Fibroblast of skin of left quadriceps (primary cell): ENCODE measurements at places on chromosomes 3 and 15.

GRCh38 chr3:194142156-194142910 lies 6.4 kb downstream of the HES1 start:
- DNase-seq, result no peak

DNA sequence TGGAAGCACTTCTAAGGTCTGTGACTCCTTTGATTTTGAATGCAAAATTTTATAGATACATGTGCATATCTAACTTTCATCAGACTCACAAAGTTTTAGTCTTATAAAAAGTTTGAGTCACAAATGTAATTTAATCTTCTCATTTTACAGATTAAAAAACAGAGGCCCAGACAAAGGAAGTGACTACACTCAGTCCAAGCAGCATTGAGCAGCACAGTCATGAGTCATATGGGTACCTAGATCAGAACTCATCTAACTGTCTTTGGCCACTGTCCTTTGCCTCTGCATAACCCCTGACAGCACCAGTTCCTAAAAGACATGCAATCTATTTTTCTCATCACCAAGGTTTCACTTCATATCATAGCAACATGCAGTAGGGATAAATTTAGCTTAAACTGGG lies 210.7 kb upstream of the KCNH8 start:
- DNase-seq, result no peak

- DNase-seq, result no peak
These were observed 6.6 kb downstream of the PROK2 start for GRCh38 chr3:71778353-71778752.

DNA sequence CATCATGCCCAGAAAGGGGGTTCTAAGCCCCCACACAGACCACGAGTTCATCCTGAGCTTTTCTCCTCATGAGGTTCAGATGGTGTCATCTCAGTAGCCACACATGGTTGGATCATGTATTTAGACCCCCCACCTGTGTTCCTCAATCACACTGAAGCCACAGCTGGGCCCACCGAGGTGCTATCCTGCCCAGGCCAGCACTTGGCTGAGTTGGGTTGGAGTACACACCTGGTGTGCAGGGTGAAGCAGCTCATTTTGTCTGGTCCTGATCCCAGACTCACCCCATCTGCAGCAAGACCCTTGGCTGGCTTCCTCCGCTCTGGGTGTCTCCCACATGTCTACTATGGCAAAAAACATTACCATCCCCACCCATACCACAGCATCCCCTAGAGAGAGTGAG lies 41.9 kb downstream of the ACAA1 start:
- no peak for DNase-seq

GRCh38 chr3:155227141-155227540 lies 66.3 kb downstream of the STRIT1 start:
- DNase-seq, result no peak

- DNase-seq, result no peak
These were observed 392.1 kb downstream of the NLGN1 start for GRCh38 chr3:173789530-173790162.

DNA sequence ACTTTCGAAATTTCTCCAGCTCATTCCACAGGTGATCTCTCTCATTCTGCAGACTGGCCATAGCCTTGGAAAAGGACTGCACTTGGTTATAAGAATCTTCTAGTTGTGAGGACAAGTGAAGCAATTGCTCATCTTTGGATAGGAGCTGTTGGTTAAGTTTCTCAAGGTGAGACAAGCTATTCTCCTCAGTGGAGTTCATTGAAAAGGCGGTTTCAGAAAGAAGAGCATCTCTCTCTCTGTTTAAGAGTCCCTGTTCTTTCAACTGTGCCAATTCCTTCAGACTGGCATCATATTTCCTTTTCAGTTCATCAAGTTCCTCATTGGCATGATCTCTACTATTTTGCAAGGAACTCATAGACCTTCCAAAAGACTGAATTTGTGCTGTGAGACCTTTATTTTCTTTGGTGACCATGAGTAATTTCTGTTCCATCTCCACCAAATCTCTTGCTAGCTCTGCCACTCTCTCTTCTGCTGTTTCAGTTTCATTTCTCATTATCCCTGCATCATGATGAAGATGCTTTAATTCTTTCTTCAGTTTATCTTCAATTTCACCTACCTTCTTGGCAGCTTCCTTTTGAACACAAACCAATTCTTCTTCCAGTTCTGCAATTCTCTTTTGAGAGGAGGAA lies 30.2 kb upstream of the HCLS1 start:
- DNase-seq, result no peak

DNA sequence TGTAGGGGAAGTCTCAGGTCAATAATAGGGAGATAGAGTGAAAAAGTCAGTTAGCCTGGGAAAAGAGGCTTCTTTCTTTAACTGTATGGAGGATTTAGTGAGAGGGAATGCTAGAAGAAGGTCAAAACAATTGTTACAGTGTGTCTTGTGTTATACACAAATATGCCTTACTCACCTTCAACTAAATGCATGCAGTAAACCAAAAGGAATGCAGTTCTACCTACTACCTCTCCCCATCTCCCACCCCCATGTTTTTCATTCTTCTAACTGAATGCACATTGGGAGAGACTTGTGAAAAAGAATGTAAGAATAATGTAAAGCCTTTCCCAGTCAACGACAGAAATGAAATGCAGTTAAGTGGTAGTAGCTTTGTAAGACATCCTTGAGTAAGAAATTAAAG lies 33.8 kb downstream of the CCDC66 start:
- no peak for DNase-seq

DNA sequence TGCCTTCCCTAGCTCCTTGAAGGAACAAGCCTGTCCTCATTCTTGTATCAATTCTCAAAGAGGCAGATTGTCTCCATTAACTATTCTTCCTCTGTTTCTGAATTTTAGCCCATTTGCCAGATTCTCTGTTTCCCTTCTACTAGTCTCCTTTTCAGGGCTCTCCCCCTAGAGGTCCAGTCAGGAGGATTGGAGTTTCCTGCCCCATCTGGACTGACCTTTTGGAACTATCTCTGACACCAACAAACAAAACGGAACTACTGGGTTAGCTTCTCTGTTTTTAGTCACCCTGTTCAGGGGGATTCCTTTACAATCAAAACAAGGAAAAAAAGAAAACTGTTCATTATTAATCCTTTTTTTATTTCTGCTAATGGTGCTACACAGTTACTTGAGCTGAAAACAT lies 10.2 kb upstream of the KPNA4 start:
- no peak for DNase-seq

DNA sequence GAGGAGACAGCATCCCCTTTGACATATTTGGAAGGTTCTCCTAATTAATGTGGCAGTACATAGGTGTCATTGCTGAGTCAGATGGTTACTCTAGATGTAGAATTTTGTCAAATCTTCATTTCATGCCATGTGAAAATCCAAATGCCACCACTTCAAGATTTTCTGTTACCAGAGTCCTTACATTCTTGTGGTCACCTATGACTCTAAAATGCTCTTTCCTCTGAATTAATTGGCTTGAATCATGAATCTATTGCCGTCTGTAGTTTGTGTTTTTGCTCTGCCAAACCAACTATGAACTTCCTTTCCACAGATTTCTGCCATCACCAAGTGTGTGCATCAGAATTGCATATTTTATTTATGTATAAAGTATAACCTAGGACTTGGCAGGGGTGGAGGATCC lies 269.4 kb upstream of the ZPLD1 start:
- DNase-seq, result no peak

GRCh38 chr15:99574502-99574901 lies 8.7 kb downstream of the MEF2A start:
- DNase-seq, result no peak

- no peak for DNase-seq
These were observed 21.9 kb upstream of the ZBTB47 start for GRCh38 chr3:42631620-42632019.

DNA sequence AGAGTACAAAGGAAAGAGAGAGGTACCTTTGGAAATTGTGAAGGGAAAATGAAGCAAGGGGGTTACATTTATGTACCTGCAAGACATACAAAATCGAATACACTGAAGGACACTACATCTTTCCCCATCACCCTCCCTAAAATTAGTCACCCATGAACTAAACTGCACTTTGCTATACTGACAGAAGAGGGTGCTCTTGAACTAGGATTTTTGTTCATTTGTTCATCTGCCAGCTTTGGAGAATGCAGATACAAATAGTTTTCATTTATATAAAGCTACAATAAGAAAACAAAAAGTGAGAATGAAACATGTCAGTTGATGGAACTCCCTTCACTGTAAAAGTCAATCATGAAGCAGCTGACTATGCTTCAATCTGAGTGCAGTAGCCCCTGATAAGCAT lies 55.7 kb downstream of the PCCB start:
- DNase-seq, result peak; percentile 19

DNA sequence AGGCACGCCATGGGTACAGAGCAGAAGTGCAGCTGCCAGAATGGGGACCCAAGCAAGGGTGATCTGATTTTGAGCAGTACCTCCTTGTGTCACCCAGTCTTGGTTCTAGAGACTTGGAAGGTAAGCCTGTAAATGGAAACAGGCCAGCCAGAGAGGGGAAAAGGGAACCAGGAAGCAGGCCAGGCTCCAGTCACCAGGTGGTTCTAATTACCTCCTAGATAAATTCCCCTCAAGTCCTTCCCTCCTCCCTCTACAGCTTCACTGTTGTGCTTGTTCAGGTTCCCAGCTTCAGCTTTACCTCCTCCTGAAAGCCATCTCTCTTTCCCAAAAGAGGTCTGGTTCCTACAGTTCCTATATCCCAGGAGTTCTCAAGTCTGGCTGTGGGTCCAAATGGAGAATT lies 58.8 kb upstream of the SLC7A14 start:
- DNase-seq, result peak; percentile 42

DNA sequence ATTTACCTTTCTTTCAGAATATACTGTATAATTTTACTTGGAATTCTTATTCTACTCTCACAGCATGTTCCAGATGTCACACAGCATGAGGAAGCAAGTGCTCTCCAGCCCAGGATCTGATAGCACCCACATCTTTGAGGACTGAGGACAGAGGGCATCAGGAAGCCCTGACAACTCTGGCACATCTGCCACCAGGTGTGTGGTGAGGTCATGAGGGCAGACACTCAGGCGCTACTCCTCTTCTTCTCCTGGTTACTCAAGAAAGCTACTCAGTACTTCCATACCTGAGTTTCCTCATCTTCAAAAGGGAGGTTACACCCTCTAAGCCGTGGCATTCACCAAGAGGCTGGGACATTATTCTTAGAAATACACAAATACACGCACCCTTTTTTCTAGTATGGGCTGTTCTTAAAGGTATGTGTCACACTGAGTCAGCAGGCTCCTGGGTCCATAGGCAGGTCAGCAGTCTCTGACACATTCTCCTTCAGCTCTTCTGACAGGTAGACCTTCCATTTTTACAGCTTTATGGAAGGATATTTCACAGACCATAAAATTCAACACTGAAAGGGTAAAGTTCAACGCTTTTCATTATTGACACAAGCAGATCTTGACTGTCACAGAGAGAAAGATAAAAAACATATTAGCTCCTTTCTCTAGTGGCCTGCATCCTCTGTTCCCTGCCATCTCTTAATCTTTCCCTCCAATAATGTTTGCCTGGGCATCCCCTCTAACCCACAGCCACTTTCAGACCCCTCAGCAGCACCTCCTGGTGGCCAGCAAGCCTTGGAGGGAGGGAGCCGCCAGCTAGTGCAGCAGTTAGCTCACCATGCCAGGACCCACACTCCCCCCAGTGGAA lies 103.2 kb upstream of the TJP1 start:
- DNase-seq, result no peak

DNA sequence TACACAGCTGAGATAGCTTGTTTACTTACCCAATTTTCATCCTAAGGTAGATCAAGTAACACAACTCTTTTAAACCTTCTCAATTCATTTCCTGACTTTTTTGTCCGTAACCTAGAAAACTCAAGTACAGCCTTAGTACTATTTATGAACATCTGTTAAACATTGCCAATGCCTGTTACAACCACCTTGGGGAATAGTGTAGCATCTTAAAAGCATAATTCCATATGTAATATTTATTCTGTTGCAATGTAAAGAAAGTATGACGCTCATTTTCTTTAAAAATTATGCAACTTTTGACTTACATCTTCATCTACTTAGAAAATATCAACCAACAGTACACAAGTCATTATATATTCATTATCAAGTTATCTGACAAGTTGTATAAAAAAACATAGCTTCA lies 54.6 kb downstream of the SUCLG2 start:
- DNase-seq, result no peak

GRCh38 chr3:47432673-47433072 lies 43.1 kb downstream of the SCAP start:
- DNase-seq, result no peak

DNA sequence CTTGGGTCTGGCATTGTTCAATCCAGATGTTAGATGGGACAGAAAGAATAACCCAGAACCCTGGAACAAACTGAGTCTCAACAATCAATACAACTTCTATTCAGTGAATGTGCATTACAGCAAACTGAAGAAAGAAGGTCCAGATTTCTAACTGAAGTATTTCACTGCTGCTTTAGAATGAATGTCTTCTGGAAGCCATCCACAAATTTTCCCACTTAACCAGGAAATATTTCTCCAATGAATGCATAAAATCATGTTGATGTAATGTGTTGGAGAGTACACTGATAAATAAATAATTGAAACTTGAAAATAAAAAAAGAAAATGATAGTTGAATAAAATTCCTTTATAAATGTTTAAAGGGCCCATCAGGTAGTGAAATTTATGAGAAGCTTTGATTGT lies 658.6 kb downstream of the ZBBX start:
- no peak for DNase-seq

- peak; percentile 97 for DNase-seq
These were observed 54.6 kb downstream of the RBMS3 start for GRCh38 chr3:29335438-29335837.

DNA sequence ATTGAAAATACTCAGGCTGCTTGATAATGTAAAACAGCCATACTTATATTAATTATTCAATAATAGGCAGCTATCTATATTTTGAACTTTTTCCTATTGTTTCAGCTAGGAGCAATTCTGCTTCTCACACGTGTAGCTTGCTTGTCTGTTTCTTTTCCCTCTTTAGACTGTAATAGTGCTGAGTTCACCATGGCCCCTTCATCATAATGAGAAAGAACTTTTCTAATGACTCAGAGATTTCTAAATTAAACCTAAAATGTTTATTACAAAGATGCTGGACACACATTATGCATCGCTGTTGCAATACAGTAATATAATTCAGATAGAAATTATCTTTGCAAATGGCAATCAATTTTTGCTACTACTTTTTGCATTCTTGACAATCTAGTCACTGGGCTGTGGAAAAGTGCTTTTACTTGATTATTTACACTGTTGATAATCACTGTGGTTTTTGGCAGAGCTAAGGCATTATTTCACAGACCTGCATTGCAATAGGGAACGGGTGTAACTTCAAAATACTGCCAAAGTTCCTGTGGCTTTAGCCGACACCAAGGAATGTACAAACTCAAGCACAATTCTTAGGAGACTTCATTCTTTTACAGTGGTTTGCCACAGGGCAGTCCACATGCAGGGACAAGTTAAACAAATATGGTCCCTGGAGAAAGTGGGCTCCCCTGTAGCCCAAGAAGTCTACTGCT lies 281.0 kb upstream of the TBL1XR1 start:
- peak; percentile 100 for DNase-seq

DNA sequence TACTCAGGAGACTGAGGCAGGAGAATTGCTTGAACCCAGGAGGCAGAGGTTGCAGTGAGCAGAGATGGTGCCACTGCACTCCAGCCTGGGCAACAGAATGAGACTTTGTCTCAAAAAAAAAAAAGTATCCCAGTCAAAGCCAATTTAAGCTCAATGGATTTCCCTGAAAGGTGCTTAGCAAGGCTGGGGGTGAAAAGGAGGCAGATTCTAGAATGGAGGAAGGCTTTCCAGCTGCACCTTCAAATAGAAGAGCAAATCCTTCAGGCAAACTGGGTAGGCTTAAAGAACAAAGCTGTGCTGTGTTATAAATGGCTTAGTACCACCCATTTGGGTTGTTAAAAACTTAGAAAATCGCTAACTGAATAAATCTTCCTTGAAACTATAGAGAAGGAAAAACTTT lies 3.0 kb upstream of the IFT57 start:
- no peak for DNase-seq

- no peak for DNase-seq
These were observed 63.9 kb upstream of the TP63 start for GRCh38 chr3:189567322-189567721.
